Forelimb muscle (tissue), 1 donor: ENCODE measurements at places on chromosomes 6 and 20. TPM values are rescaled to one million over a fixed set of nuclear protein-coding genes. Genes with fewer than 3 reads are reported as not detected.

DNA sequence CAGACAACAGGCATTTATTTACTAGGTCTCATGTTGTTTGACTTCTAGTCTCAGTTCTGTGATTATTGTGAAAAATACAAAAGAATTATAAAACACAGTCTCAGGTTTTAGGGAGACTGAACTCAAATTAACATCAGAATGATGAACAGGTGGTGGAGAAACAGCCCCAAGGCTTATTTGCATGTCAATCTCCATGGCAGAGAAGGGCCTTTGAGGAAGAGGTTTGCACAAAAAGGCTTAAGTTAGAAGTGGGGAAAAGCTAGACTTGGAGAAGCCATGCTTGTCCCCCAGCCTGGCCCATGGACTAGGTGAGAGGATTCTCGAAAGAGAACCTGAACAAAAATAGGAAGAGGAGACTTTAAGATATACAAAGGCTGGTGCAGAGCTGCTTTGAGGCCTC lies 183.3 kb downstream of the EDN1 start:
- no peak for DNase-seq

DNA sequence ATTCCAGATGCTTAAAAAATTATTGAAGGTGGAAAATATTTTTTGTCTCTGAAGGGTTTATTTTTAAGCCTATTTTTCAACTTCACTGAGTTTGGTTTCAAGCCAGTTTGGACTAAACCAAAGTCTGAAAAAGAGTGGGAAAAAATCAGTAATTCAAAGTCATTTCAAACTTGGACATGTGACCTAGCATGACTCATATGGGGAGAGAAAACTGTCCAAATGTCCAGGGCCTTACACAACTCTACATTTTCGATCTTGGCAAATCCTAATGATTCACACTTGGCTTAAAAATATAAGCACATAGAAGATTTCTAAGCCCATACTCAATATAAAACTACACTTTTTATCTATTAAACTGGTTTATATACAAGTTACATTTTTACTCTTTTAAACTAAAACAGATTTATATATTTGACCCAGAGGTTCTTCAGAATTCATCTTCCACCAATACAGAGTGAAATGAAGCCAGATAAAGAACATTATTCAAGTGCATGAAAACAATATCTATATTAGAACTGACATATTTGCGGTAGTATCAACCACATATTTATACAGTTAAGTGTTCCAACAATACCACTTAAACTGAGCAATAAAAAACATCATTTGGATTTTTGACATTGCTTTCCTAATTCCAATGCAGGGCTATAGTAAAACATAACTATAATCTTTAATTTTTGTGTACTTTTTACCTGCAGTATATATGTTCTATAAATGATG lies 110.3 kb upstream of the TCF21 start:
- DNase-seq = peak; percentile 86

DNA sequence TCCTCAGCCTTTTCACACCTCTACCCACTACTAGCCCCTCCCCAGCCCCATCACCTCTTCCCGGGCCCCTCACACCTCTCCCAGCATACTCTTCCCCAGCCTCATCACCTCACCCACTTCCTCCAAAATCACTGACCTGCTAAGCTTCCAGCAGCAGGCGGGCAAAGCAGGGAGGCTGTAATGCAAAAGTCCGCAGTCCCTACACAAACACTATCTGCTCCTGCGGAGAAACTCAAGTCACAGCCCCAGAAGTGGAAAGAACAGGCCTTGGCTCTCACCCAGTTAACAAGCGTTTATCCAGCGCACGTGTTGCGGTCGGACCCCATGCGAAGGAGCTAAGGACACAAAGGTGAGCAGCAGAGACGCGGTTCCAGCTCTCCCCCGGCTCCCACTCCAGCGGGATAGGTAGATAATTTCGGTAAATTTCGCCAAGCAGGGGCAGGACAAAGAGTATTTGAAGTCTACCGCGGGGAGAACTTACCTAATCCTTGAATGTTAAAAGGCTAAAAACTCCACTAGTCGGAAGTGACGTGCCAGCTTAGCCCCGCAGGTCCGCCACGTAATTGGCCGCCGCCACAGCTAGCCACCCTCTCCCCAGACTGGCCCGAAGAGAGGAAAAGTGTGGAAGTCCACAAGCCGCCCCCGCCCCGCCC lies 728 bp upstream of the TRIM39 start:
- DNase-seq = peak; percentile 11

DNA sequence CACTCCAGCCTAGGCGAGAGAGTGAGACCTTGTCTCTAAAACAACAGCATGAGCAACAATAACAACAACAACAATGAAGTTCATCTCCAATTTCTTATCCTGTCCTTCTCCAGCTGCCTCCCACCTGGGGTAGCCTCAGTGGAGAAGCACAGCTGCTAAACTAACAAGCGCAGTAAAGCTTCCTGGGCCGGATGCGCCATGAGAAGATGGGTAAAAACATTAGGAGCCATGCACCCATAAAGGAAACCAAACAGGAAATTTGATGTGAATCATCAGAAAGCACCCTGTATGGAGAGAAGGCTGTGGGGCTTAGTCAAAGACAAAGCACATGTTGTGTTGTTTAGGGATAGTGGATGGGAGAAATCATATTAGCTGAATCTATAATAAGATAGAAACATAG lies 61.1 kb upstream of the CCN6 start:
- no peak for DNase-seq

- no peak for DNase-seq
Observed at GRCh38 chr6:105058846-105059245, 101.9 kb downstream of the LIN28B start.

GRCh38 chr20:45735552-45735951 lies 13.4 kb downstream of the SPINT4 start:
- DNase-seq = no peak

GRCh38 chr6:37731888-37732287 lies 34.2 kb upstream of the MDGA1 start:
- no peak for DNase-seq

DNA sequence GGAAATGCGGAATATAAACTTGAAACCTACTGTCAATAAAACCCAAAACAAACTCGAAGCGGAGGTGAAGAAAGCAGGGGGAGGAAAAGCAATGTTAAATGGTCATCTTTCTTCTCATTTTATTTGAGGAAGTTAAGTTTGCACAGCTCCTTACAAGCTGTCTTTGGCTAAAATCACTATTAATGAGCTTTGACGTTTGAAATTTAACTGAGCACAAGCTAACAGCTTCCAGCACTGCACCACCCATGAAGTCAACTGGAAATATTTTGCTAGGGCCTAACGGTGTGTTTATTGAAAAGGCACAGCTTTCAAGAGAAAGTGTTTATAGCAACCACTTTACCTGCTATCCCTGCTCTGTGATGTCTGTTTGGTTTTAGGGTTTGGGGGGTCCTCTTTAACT lies 103.8 kb downstream of the PKHD1 start:
- DNase-seq = no peak

- DNase-seq = no peak
Observed at GRCh38 chr6:145863988-145864616, 49.5 kb upstream of the FBXO30 start.

DNA sequence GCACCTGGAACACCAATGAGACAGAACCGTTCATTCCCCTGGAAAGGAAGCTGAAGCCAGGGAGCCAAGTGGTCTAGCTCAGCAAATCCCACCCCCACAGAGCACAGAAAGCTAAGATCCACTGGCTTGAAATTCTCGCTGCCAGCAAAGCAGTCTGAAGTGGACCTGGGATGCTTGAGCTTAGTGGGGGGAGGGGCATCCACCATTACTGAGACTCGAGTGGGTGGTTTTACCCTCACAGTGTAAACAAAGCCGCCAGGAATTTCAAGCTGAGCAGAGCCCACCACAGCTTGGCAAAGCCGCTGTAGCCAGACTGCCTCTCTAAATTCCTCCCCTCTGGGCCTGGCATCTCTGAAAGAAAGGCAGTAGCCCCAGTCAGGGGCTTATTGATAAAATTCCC lies 53.1 kb downstream of the KIF16B start:
- no peak for DNase-seq

DNA sequence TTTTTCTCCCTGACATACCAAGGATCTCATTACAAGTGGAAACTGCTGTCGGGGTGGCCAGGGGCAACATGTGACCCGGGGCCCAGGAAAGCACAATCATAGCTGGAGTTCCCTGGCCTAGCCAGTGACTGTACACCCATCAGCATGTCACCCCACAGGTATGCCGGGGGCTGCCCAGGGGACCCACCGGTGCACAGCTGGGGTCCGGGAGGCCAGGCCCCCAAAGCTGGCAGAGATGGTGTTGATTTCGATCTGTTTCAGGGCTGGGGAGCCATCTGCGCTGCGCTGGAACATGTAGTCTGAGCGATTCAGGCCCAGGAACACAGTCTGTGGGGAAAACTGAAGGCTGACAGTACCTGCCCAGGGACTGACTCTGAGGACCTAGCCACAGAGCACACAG lies 13.3 kb downstream of the GSS start:
- no peak for DNase-seq

- no peak for DNase-seq
Observed at GRCh38 chr20:58389324-58389967, 417 bp downstream of the VAPB start.

DNA sequence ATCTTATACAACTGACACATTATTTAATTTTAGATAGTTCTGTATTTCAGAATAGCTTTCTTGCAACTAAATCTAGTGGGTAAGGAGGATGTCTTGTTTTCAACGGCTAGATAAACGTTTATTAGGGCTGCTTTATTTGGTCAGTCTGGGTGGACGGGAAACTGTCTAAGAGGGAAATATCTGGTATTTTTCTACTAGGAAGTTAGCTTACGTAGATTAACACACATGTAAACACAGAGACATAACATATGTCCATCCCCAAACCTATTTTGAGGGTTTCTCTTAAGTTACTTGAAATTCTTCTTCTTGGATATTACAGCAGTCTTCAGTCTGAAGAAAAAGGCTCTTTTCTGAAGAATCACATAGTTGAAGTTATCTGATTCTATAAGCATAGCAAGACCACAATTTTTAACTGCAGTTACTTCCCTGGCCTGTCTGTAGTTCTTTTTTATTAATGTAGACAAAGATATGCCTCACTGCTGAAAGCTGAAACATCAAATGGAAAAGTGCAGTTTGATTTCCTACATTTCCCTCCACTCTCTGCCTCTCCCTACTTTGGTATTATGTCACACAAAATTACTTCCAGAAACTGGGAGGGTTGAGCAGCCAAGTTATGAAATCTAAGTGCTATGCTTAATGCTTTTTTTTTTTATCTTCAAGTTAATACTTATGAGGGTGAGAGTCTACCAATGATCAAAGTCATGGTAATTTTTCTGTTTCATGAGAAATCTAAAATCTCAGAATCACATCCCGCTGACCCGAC lies 37.4 kb downstream of the PLAGL1 start:
- peak; percentile 71 for DNase-seq

GRCh38 chr20:22460231-22460630 lies 124.1 kb downstream of the FOXA2 start:
- no peak for DNase-seq

- DNase-seq = no peak
Observed at GRCh38 chr6:116445102-116445501, 16.1 kb upstream of the CALHM6 start.

- no peak for DNase-seq
Observed at GRCh38 chr6:37727996-37728395, 30.3 kb upstream of the MDGA1 start.

DNA sequence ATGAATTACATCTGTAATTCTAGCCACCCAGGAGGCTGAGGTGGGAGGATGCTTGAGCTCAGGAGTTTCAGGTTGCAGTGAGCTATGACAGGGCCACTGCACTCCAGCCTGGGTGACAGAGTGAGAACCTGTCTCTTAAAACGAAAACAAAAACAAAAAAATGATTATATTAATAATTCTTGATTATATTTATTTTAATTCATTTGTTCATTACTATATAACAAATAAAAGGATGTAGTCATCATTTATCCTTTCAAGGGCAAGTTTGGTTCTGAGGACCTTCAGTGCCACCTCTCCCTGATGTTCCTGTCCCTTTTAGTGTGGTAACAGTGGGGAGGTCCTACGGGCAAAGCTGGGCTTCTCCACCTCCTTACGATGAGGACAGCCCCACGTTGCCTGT lies 167.1 kb upstream of the SCGN start:
- no peak for DNase-seq

DNA sequence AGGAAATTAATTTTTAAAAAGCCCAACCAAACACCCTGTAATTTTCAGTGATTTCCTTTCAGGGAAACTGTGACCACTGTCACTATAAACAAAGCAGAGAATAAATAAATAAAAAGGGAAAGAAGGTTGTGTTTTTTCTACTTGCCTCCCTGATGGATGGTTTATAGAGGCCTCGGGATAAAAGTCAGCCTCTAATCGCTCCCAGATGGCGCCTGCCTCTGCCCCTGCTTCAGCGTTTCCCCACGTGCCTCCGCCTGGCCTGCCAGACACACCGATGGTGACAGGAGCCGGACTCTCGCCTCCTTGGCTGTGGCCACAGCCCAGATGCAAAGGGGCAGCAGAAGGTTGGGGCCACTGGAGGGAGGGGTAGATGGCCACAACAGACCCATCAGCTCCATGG lies 327.7 kb downstream of the CDC5L start:
- no peak for DNase-seq

DNA sequence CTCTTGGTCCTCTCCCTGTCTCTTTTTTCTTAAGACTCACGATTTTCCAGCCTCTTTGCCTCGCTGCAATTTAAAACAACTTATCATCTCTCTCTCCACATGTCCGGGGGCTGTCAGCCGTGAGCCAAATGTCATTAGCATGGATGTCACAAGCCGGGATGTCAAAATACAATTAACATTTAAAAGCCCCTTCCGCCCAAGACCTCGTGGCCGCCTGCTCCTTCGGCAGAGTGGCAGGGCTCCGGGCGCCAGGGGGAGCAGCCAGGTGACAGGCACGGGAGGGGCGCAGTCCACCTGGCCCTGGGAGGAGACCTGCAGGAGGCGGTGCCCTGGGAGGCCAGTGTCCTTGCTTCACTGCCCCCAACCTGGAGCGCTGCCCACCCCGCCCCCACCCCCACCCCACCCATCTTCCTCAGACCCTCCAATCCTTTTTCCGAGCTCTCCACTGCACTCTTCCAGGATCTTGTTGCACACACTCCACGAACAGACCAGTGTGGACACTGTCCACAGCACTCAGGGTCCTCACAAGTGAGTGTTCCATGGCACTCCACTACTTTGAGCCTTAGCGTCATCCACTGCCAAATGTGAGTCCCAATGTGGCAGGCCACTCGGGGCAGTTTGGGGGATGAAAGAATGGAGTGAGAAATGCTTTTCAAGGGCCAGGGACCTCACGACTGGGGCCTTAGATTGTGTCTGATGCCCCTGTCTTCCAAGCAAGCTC lies 5.6 kb upstream of the GRM4 start:
- DNase-seq = no peak

DNA sequence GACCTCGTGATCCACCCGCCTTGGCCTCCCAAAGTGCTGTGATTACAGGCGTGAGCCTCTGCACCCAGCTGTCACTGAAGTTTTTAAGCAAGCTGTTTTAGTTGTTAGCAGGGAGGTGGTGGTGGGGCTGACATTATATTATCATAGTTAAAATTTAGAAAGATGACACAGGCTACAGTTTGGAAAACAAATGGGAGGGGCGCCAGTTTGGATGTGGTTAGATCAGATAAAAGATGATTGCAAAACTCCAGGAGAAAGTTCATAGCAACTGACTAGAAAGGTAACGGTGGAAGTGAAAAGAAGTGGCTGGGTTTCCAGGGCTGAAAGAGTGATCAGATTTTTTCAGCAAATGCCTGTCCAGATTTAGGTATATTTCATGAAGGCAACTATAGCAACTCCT lies 311.9 kb upstream of the CITED2 start:
- DNase-seq = no peak

Gene PPARD
- polyA plus RNA-seq = 24.2 TPM

Gene LY6G5B
- polyA plus RNA-seq = 11.5 TPM

Gene PAK5
- polyA plus RNA-seq = 0.14 TPM

Gene GINS1
- 5.4 TPM for polyA plus RNA-seq

Gene AURKA
- 7.0 TPM for polyA plus RNA-seq

Gene SH3BGRL2
- polyA plus RNA-seq = 7.5 TPM

Gene EEF1A2
- polyA plus RNA-seq = 1,049 TPM
